ENCODE measurements at places on chromosomes 16 and 17. TPM values are rescaled to one million over a fixed set of nuclear protein-coding genes. Genes with fewer than 3 reads are reported as not detected.

DNA sequence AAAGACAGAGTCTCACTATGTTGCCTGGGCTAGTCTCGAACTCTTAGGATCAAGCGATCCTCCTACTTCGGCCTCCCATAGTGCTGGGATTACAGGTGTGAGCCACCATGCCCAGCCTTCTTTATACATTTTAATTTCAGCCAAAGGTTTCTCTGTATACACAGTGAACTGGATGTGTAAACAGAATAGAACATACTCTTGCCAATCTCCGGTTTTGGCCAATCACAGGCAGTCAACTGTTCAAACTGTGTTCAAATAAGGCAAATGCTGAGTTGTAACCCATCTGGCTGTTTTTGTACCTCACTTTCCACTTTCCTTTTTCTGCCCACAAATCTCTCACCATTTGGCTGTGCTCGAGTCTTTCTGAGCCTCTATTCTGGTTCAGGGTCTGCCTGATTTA, 108.2 kb downstream of the CPPED1 start:
- H3K27me3 ChIP-seq: no peaks in the 10 kb centered on the region
- no peaks in the 10 kb centered on the region for H3K36me3 ChIP-seq
- no peak overlapping the region for H3K4me3 ChIP-seq
- no peaks in the 10 kb centered on the region for H3K4me1 ChIP-seq
- H3K27ac ChIP-seq: no peak overlapping the region

DNA sequence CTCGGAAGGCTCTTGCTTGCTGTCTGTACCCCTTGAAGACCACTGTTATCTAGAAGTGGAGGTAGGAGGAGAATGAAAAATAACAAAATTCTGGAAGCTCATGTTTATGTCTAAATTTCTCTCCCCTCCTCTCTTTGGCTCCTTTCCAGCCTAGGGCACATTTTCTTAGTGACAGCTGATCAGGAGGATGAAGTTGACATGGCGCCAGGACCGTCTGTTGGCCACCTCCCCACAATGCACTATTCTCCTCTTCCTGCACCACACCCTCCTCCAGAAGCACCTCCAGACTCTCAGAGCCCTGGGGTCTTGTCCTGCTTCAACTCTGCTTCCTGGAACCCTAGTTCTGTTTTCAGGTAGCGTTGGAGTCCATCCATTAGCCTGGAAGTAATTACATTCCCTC, 25.5 kb upstream of the SSTR2 start:
- no peaks in the 10 kb centered on the region for H3K27me3 ChIP-seq
- no peak for DNase-seq
- no peak overlapping the region for H3K27ac ChIP-seq
- no peak overlapping the region for H3K4me3 ChIP-seq
- H3K4me1 ChIP-seq: peaks cover 7% of the 10 kb centered on the region

The ST6GALNAC2 gene
- total RNA-seq: 0.28 TPM

- peak; percentile 75 for DNase-seq
- no peaks in the 10 kb centered on the region for H3K27me3 ChIP-seq
- no peak overlapping the region for H3K27ac ChIP-seq
- H3K4me3 ChIP-seq: no peak overlapping the region
Observed at GRCh38 chr17:48954300-48954755, 9.7 kb upstream of the SNF8 start.

GRCh38 chr16:77863250-77863649, 74.9 kb downstream of the VAT1L start:
- H3K4me3 ChIP-seq: no peak overlapping the region
- no peak for DNase-seq
- no peak overlapping the region for H3K27ac ChIP-seq
- no peaks in the 10 kb centered on the region for H3K27me3 ChIP-seq

Measured in neural progenitor cell (in vitro differentiated cells).